Panc1 (cell line): ENCODE measurements at places on chromosomes 1 and 21. TPM values are rescaled to one million over a fixed set of nuclear protein-coding genes. Genes with fewer than 3 reads are reported as not detected.

GRCh38 chr21:46604975-46605766 is at the start of gene S100B:
Gene S100B (minus strand): TSS chr21:46605082. CDS start chr21:46602415, 2,667 bp downstream.
- H3K27ac ChIP-seq, result no peak within 1 kb of the TSS
- H3K4me1 ChIP-seq, result no peaks in the 10 kb centered on the region
- no peaks in the 10 kb centered on the region for H3K36me3 ChIP-seq
- no peaks in the 10 kb centered on the region for H3K27me3 ChIP-seq
- no peak for DNase-seq

Gene GSTM4
- total RNA-seq, result 22.0 TPM

Gene SV2A
- 2.9 TPM for total RNA-seq

GRCh38 chr21:37658817-37659458 is 257.3 kb downstream of the KCNJ6 start:
- no peaks in the 10 kb centered on the region for H3K36me3 ChIP-seq
- no peak for DNase-seq
- no peaks in the 10 kb centered on the region for H3K27me3 ChIP-seq
- peaks cover 8% of the 10 kb centered on the region for H3K4me1 ChIP-seq

DNA sequence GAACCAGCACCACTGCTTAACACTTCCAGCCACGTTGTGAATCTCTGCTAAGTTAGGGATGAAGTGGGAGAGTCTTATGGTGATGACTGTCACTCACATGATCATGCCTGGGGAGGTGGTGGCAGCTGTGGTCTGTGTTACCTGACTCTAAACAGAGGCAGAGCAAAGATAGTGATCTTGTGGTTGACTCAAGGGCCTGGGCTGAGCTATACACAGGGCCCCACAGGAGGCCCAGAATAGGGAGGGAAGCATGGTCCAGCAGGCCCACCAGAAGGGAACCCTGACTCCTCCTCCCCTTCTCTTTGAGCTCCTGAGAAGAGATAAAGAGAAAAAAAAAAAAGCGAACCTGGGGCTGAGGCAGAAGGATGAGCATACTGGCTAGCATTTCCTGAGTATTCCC is 55.0 kb downstream of the PLXNA2 start:
- H3K27ac ChIP-seq, result no peak overlapping the region
- H3K36me3 ChIP-seq, result no peaks in the 10 kb centered on the region
- no peak overlapping the region for H3K4me3 ChIP-seq
- no peaks in the 10 kb centered on the region for H3K27me3 ChIP-seq
- no peak for DNase-seq
- no peaks in the 10 kb centered on the region for H3K4me1 ChIP-seq

GRCh38 chr1:37255136-37255795 is 219.1 kb upstream of the ZC3H12A start:
- no peak for DNase-seq
- H3K27me3 ChIP-seq, result peaks cover 29% of the 10 kb centered on the region
- H3K36me3 ChIP-seq, result no peaks in the 10 kb centered on the region
- H3K27ac ChIP-seq, result no peak overlapping the region

DNA sequence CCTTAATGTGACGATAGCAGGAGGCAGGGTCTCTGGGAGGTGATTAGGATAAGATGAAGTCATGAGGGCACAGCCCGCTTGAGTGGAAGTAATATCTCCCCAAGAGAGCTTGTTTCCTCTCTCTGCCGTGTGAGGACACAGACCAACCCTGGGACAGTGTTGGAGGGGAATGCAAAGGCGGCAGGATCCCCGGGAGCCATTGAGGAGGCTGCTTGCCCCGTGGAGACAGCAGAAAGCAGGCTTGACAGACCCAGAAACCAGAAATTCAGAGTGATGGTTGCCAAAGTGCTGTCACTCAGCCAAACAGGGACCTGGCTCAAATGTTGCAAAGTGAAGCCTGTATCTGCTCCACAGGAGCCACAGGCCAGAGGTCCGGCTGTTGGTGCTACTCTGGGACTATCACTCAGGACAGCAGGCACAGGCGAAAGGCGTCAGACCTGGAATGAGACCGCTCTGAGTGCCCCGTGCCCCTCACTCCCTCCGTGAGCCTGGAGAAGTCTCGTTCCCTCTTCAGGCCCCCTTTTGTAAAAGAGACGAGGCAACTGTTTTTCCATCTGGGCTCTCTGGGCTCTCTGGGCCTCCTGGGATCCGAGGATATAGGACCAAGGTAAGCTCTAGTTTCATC is 96.6 kb upstream of the VANGL1 start:
- H3K36me3 ChIP-seq, result no peaks in the 10 kb centered on the region
- H3K27me3 ChIP-seq, result no peaks in the 10 kb centered on the region
- H3K4me1 ChIP-seq, result peaks cover 9% of the 10 kb centered on the region; the same call in 1 of the 2 replicates
- no peak for DNase-seq
- H3K4me3 ChIP-seq, result no peak overlapping the region

Gene OR2L13
- total RNA-seq, result not detected

Gene TNFRSF9
- total RNA-seq, result 0.23 TPM

DNA sequence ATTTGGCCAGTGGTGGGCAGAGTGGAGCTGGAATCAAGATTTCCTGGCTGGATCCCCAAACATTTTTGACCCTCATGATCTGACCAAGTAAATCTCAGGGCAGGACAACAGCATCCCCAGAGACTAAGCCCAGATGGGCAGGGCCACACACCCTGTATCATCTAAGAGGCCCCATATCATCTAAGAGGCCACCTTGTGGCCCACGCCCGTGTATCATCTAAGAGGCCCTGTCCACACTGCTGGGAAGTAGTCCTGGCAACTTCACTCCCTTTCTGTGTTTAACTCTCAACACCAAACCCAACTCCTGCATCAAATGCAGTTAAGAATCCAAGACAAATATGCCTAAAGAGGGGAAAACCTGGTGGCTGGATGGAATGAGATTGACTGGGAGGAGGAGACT is 81.6 kb upstream of the SSX2IP start:
- H3K27ac ChIP-seq, result no peak overlapping the region
- H3K27me3 ChIP-seq, result 0 out of 2 replicates have a peak, but pooled peaks cover 6% of the 10 kb centered on the region
- no peak overlapping the region for H3K4me3 ChIP-seq
- DNase-seq, result no peak
- H3K4me1 ChIP-seq, result peaks cover 6% of the 10 kb centered on the region; the same call in 1 of the 2 replicates
- no peaks in the 10 kb centered on the region for H3K36me3 ChIP-seq

Gene HOOK1
- total RNA-seq, result 0.57 TPM

Gene BRINP3
- total RNA-seq, result 1.0 TPM

- no peak overlapping the region for H3K4me3 ChIP-seq
- no peaks in the 10 kb centered on the region for H3K4me1 ChIP-seq
- no peaks in the 10 kb centered on the region for H3K27me3 ChIP-seq
- no peak for DNase-seq
- H3K27ac ChIP-seq, result no peak overlapping the region
- H3K36me3 ChIP-seq, result no peaks in the 10 kb centered on the region
Measured at GRCh38 chr21:36639769-36640168, 59.1 kb upstream of the SIM2 start.

GRCh38 chr1:19390901-19391595 is 78.9 kb downstream of the SLC66A1 start:
- 0 out of 2 replicates have a peak overlapping the region, but pooled peaks have one; percentile 9 for H3K27ac ChIP-seq
- H3K4me1 ChIP-seq, result peaks cover 21% of the 10 kb centered on the region
- H3K4me3 ChIP-seq, result no peak overlapping the region
- no peaks in the 10 kb centered on the region; the same call in 1 of the 2 replicates for H3K36me3 ChIP-seq

GRCh38 chr21:31530897-31531705 is 128.4 kb upstream of the SOD1 start:
- H3K36me3 ChIP-seq, result no peaks in the 10 kb centered on the region
- H3K27ac ChIP-seq, result no peak overlapping the region
- DNase-seq, result no peak
- no peaks in the 10 kb centered on the region for H3K4me1 ChIP-seq
- H3K27me3 ChIP-seq, result no peaks in the 10 kb centered on the region
